ENCODE measurements at places on chromosomes 2 and 18.
A peak's percentile ranks its signal among the peaks of the same experiment; 100 is the strongest.

DNA sequence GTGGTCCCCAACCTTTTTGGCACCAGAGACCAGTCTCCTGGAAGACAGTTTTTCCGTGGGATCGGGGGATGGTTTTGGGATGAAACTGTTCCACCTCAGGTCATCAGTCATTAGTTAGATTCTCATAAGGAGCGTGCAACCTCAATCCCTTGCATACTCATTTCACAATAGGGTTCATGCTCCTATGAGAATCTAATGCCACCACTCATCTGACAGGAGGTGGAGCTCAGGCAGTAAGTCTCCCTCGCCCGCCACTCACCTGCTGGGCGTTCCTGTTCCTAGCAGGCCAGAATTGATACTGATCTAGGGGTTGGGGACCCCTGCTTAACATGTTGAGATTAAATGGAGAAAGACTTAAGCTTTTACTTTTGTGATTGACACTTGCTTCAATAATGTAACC, 9.9 kb downstream of the NABP1 start:
- ATAC-seq = no peak

DNA sequence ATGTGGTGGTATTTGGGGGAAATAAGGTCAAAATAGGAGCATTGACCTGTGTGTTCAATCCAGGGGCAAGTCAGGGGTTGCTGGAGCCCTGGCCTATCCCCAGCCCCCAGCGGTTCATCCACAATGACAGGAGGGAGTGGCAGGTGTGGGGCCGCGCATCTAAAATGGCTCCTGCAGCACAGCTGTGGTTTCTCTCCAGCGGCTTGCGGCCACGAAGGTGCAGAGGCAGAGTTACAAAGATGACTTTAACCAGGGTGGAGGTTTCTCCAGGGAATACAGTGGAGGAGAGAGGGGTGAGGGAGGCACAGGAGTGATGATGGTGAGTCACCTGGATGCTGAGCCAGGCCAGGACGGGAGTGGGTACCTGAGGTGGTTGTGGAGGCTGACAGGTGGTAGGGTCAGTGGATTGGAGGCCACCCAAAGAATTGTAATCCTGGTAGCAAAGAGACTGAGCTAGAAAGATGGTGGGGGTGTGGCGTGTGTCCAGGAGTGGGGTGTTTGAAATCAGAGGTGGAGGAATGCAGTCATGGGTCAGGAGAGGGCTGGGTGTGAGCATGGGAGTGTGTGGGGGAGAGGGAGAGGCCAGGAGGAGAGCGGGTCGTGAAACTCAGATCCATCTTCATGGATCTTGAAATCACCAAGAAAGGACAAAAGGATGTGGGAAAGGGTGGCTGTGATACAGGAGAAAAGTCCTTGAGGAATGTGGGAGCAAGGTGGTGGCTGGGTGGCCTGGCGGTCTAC, 83.2 kb downstream of the CTIF start:
- no peak for ATAC-seq

- no peak for ATAC-seq
Measured at GRCh38 chr18:58611395-58612131, 17.3 kb downstream of the ALPK2 start.

DNA sequence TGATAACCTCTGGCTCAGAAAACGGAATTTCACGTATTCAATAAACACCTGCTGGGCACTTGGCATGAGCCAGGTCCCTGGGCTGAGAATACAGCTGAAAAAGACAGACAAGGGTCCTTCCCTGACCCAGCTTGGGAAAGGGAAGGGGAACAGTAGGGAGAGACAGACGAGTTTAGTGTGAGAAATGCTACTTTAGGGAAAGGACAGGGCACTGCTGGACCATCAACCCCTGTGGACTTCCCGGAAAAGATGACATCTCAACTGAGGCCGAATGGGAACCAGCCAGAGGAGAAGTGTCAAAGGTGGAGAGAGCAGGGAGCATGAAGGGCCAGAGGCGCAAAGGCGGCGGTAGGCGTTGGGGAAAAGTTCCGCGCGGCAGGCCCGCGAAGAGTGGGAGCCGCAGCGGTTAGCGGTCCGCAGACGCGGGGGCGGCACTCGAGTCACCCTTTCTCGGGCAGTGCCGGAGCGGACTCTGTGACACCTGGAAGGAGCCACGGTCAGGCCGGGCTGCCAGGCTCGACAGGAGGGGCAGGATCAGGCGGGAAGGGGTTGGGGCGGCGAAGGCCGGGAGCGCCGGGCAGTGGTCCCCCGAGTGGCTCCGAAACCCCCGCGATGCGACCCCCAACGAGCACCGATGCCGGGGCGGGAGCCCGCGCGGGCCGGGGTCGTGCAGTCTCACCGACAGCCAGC, 519 bp downstream of the TEX261 start:
- ATAC-seq = peak; percentile 30

DNA sequence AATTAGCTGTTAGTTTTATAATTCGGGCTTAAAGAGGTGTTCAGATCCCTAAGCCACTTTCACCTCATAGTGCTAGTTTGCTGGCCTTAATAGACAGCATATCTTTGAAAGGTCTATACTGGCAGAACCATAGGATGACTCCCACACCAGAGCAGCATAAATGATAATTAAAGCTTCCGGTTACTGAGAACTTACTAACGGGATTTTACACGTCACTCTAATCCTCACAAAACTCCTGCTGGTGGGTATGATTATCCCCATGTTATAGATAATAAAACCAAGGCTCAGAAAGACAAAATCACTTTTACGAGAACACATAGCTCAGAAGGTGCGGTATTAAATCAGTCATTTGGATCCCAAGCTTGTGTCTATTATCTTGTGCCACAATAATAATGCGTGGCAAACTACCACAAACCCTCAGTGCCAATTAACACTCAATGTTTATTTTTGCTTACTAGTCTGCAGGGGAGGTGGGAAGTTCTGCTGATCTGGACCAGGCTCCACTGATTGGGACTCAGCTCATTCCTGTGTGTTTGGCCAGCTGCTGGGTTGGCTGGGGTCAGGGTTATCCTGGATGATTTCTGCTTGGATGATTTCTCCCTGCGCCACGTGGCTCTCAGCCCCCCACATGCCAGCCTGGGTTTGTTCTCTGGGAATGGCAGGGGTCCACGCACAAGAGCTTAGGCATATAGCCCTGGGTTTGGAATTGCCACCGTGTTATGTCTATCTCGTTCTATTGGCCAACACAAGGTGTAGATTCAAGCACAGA, 62.3 kb downstream of the TRIB2 start:
- ATAC-seq = no peak

DNA sequence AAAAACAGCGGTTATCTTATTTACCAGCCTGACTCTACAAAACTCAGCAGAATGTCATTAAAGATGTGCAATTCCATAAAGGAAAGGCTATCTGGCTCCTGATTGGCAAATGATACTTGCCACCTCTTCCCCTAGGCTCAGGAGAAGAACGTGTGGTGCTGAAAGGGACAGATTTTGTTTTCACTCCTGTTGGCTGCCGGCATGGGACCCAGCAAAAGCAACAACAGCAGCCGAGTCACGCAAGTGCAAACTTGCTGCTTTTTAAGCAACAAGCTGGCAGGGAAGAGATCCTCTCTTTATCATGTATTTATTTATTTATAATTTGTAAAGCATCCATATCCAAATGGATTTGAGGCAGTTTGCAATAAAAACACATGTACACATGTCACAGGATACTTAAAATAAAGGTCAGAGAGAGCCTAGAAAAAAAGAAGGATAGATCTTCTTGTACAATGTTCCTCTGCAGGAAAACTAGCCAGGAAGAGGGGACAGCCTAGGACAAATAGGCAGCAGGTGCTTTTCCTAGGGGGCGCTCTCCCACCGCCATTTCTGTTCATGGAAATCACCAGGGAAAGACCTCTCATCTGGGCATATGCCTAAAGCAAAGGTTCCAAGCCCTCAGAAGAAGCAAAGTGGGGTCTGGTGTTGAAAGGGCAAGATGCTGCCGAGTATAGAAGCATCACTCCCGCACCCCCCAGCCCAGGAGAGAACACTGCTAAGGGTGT, 799.3 kb downstream of the BCL11A start:
- ATAC-seq = peak; percentile 36
